ENCODE measurements at places on chromosomes 6 and 20. TPM values are rescaled to one million over a fixed set of nuclear protein-coding genes. Genes with fewer than 3 reads are reported as not detected.

DNA sequence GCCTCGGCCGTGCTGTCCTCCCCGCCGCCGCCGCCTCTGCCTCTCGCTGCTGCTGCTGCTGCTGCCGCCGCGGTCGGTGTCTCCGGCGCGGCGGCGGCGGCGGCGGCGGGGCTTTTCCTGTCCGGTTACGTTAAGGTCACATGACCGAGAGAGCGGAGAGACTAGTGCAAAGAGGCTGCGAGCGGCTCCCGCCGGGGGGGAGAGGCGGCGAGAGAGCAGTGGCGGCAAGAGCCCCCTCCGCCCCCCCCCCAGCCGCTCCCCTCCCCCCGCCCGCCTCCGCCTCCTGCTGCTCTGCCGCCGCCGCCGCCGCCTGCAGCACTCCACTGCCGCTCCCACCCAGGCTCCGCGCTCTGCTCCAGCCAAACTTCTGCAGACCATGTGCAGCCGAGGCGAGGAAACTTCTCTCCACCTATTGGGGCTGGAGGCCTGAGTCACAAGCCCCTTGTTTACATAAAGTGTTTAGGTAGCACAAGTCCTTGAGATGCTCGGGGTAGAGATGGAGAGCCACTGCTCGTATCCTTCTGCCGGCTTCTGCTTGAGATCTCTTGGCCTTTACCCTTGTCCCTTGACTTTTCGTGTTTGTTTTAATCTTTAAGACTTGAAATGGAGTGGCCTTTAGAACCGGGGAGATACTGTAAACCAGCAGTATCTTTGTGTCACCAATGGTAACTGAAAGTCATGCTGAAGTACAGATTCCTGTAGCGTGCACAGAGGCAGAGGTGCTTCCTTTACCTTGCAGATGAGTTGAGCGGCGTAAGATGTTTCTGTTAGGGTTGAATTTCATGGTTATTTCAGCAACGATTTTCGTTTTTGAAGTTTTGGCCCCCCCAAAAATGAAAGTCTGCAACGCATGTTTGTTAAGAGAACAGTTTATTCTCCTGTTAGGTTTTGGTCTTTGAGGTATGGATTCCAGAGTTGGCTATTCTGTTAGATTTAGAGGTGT lies at the start of gene ZBTB2:
TSS of gene ZBTB2 (minus strand) at position 89 of the 943 bp plus-strand sequence. CDS start 17,922 bp downstream, outside the sequence.
- DNase-seq = peak; percentile 55

- peak; percentile 65 for DNase-seq
These were observed 118.9 kb downstream of the ARMC2 start for GRCh38 chr6:108966855-108967755.

DNA sequence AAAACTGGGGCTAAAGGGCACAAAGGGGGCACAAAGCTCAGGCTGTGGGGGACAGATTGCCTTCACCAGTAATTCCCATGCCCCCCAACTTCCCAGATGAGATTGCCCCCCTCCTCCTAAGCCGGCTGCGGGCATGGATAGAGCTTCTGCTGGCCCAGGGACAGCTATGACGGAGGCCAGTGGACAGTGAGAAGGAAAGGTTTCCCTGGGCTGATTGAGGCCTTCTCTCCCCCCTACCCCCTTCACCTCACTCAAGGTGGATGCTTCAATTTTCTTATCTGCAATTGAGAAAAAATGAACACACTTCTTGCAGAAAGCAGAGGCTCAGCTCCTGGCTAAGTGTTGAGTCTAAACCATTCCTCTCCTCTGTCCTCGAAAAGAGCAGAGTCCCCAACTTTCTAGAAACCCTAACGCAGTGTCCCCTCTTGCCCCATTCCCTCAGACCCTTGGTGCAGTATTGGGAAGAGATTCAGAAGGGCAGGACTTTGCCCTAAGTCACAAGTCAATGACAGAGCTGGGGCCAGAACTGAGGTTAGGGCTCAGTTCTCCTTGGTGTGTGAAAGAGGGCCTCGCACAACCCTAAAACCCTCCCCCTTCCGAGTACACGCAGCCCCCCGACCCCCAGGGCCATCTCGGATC lies 808 bp downstream of the SDC4 start:
- no peak for DNase-seq

The B3GALT4 gene
- 5.9 TPM for polyA plus RNA-seq

The FUT9 gene
- 5.7 TPM for polyA plus RNA-seq

The ZNF341 gene
- 4.4 TPM for polyA plus RNA-seq

DNA sequence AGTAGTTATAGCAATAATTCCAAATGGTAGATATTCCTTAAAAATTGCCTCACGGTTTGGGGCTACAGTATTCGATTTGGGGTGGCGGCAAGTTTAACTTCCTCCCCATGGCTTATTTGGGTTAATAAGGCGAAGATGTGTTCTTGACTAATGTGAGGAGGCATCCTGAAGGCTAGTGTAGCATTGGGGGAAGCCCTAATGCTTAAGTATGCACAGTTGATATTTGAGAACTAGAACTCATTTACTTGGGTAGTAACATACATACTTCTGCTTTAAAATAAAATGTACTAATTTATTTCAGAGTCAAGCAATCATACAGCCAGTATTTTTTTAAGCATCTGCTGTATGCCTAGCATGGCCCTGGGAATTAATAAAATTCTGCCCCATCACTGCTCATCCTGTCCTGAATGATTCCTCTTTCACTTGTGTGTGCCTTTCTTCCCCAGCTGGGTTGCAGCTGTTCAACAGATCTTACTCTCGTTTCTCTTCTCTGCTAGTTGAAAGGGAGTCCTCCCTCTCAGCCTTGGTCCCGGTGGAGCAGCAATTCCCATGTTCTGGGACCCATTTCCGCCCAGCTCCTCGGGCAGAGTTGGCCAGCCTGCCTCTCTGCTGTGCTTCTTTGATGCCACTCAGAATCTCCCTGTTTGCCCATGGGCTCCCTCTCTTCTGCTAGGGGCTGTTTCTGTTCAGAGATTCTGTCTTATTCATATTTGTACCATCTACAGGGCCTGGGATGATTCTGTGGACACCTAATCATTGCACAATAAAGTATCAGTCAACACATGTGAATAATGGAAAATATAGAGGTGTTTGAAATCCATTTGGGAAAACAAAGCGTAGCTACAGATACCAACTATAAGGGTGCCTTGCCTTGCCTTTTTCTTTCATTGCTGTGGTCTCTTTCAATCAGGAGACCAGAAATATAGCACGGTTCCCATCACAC lies 104.8 kb downstream of the ARID1B start:
- DNase-seq = no peak

GRCh38 chr20:19777315-19777714 lies 19.3 kb downstream of the RIN2 start:
- DNase-seq = no peak

- DNase-seq = no peak
These were observed 105.8 kb downstream of the SCML4 start for GRCh38 chr6:107718341-107718740.

- DNase-seq = no peak
These were observed 19.6 kb downstream of the HLA-A start for GRCh38 chr6:29961966-29962365.

GRCh38 chr6:140504776-140505175 lies 1130.3 kb upstream of the CITED2 start:
- DNase-seq = no peak

DNA sequence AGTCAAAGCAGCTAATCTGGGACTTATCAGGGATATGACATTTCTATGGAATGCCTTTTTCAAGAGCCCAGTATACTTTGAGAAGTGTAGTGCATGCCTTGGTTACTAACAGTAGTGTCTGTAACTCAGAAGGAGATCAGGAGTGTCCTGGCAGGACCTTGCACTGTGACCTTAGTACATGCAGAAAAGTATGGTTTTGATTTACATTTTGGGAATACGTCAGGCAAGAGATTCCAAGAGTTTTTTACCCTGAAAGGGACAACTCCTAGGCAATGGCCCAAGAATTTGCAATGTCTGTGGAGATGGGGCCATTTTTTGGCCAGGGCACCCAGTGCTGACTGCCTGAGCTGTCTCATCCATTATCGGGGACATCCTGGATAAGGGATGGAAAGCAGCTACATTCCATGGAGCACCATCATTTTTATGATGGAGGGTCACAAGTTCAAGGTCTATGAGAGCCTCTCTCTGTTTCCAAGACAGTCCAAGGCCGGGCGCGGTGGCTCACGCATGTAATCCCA lies 80.2 kb downstream of the FAM50B start:
- DNase-seq = no peak

The PNPLA1 gene
- 3.0 TPM for polyA plus RNA-seq

- DNase-seq = no peak
These were observed 524 bp downstream of the C20orf203 start for GRCh38 chr20:32672982-32673851.

The DCDC2 gene
- 110 TPM for polyA plus RNA-seq

The NINL gene
- 40.1 TPM for polyA plus RNA-seq

DNA sequence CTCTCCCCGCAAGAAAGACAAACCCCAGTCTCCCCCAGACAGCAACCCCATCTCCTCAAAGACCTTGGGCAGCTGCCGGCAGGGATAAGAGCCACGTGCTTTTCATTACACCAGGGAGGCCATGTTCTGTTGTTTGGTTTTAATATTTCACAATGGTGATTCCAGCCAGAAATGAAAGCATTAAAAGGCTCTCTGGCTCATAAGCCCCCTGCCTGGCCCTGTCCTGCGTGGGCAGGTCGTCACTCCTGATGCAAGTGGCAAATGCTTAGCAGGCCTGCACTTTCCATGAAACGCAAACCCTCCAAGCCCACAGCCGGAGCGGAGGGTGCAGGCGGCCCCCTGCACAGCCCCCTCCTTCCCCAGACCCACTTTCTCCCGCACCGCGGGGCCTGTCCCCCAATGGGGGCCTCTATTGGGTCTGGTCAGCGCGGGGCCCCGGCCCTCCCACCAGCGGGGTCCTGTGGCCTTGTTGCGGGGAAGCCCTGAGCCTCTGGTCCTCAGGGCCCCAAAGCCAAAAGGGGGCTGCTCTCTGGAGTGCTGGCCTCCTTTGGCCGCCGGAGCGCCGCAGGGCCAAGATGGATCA lies 77.2 kb downstream of the TMEM242 start:
- no peak for DNase-seq

The REM1 gene
- polyA plus RNA-seq = 0.44 TPM

GRCh38 chr6:118771253-118771652 lies 119.9 kb upstream of the CEP85L start:
- DNase-seq = no peak

The PSORS1C2 gene
- polyA plus RNA-seq = 0.10 TPM

The MEP1A gene
- not detected for polyA plus RNA-seq

GRCh38 chr20:31833130-31833930 lies 12.1 kb downstream of the FOXS1 start:
- peak; percentile 56 for DNase-seq

DNA sequence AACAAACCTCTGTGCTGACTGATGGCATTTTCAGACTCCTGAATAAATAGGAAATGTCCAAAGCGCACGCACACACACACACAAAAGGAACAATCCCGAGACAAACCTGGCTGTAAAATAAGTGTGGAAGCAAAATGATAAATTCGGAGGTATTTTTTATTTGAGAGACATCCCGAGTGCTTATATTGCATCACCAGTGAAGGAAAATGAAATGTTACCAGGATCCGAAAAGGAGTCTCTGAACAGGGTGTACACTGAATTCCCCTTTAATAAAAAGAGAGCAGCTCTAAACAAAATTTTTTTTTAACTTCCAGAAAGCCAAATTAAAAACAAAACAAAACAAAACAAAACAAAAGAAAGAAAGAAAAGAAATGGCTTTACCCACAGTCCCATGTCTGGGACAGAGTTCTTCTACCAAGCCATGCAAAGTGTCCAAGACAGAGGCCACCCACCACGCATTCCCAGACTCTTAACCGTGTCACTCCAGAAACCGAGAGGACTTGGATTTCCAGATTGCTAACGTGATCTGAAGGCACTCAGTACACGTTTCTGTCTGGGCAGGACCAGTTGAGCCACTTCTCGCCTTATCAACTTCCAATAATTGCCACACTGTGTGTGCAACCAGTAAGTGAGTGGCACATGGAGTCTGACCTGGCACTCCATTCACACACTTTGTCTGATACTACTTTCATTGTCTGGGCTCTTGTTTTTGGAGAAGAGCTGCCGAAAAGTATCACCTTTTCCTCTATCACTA lies 817 bp downstream of the ME1 start:
- DNase-seq = peak; percentile 28

The IGF2R gene
- 69.5 TPM for polyA plus RNA-seq

DNA sequence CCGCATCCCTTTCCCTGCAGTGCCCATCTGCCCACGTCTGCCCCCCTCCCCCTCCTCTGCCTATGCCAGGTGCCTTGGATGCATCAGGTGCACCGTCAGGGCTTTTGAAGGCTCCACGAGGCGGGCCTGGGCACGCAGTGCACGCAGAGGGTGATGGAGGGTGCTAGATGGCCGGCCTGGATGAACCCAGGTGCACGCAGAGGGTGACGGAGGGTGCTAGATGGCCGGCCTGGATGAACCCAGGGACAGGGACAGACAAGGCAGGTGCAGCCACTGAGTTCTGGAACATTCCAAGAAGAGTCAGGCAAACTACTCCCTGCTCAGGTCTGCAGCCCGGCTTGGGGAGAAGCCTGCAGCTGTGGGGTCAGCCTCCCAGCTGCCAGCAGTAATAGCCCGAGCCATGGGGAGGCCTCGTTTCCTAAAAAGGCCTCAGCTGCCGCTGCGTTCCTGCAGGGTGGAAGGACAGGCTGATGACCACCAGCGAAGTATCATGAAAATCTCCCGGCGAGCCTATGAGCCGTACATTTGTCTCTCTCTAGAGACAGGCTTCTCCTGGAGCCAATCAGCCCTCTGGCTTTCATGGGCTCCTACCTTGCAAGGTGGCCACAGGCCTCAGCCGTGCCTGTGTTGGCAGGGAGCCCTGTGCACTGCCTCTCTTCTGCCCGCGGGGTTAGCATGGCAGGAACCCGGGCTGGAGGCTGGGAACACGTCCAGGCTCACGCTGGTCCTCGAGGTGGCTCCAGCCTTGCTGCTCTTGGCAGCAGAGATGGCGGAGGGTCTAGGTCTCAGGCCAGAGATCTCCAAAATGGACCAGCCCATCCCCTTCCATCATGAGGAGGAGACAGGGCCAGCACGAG lies 29.6 kb downstream of the NTSR1 start:
- no peak for DNase-seq

DNA sequence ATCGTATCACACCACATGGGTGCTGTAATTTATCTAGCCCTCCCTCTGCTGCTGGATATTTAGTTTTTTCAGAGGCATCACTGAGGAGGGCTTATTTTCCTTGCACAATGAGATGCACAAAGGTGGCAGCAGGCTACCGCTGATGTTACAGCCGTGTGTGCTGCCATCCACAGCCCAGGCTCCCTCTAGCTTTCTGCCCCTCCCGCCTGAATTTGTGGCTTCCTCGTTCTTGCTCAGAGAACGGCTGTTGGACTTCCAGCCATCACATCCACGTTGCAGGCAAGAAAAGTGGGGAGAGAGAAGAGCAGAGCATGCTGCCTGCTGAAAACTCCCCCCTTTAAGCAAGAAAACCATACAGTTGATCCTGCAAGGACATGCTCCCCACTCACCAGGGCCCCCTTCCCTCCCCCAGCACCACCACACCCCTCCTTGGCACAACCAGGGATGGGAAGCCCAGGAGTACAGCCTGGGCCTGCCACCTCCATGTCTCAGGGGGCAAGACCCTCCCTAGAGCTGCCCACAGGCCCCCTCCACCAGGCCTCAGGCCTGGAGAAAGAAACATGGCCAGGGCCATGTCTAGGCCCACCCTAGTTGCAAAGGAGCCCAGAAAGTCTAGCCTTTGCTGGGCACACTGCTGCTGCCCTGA lies 102.6 kb downstream of the MRPL14 start:
- DNase-seq = no peak

Data from renal pelvis (tissue), 12 donors.